HCT116 (cell line): ENCODE measurements at places on chromosomes 1 and 21. TPM values are rescaled to one million over a fixed set of nuclear protein-coding genes. Genes with fewer than 3 reads are reported as not detected.

Gene ADAMTS5
- total RNA-seq, result 0.02 TPM

- no peak overlapping the region for H3K27ac ChIP-seq
- DNase-seq, result no peak
- no peaks in the 10 kb centered on the region for H3K27me3 ChIP-seq
- no peak overlapping the region for H3K4me3 ChIP-seq
- H3K4me1 ChIP-seq, result no peaks in the 10 kb centered on the region
- H3K36me3 ChIP-seq, result no peaks in the 10 kb centered on the region
Observed at GRCh38 chr21:15491100-15491499, 238.7 kb upstream of the USP25 start.

GRCh38 chr1:205636732-205637131 is 4.9 kb upstream of the ELK4 start:
- H3K4me1 ChIP-seq, result peaks cover 5% of the 10 kb centered on the region; the same call in 1 of the 2 replicates
- no peak for DNase-seq
- H3K27ac ChIP-seq, result no peak overlapping the region
- no peaks in the 10 kb centered on the region for H3K36me3 ChIP-seq
- H3K27me3 ChIP-seq, result no peaks in the 10 kb centered on the region

Gene DTL
- 41.0 TPM for total RNA-seq

GRCh38 chr1:117077267-117077666 is 17.1 kb downstream of the TTF2 start:
- no peak overlapping the region for H3K4me3 ChIP-seq
- no peak overlapping the region for H3K27ac ChIP-seq
- H3K27me3 ChIP-seq, result no peaks in the 10 kb centered on the region
- H3K36me3 ChIP-seq, result peaks cover 60% of the 10 kb centered on the region
- peaks cover 8% of the 10 kb centered on the region for H3K4me1 ChIP-seq

GRCh38 chr1:151478923-151479322 is 19.6 kb upstream of the POGZ start:
- DNase-seq, result no peak

- no peak overlapping the region for H3K27ac ChIP-seq
- H3K4me1 ChIP-seq, result peaks cover 11% of the 10 kb centered on the region
- H3K4me3 ChIP-seq, result no peak overlapping the region
Observed at GRCh38 chr1:27377760-27378495, 3.3 kb upstream of the FCN3 start.

DNA sequence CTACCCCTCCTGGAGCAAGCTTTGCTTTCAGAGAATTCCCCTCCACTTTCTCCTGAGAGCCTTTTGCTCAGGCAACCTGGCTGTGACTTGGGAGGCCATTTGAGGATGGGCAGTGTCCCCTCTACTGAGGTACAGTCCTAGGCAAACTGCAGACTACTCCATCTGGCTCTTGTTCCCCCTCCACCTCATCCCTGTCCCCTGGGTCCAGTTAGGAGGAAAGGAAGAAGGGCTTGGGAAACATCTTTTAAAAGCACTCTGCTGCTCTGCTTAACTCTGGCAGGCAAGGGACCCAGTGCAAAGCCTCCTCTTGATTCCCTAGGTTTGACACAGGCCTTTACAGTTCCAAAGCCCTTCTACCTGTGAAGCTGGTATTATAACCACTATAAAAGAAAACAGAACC is 108.2 kb downstream of the NAV1 start:
- no peak overlapping the region for H3K4me3 ChIP-seq
- no peak overlapping the region for H3K27ac ChIP-seq
- H3K36me3 ChIP-seq, result no peaks in the 10 kb centered on the region
- H3K27me3 ChIP-seq, result no peaks in the 10 kb centered on the region

GRCh38 chr21:25296252-25296651 is 311.0 kb downstream of the MRPL39 start:
- no peak for DNase-seq
- no peaks in the 10 kb centered on the region for H3K36me3 ChIP-seq
- no peak overlapping the region for H3K4me3 ChIP-seq

GRCh38 chr1:70044832-70045231 is 160.5 kb downstream of the LRRC40 start:
- H3K36me3 ChIP-seq, result no peaks in the 10 kb centered on the region
- no peaks in the 10 kb centered on the region for H3K4me1 ChIP-seq
- H3K27me3 ChIP-seq, result peaks cover 24% of the 10 kb centered on the region
- no peak for DNase-seq
- H3K27ac ChIP-seq, result no peak overlapping the region
- H3K4me3 ChIP-seq, result no peak overlapping the region

GRCh38 chr1:247332623-247333361 is 1.1 kb upstream of the ZNF496 start:
- peaks cover 22% of the 10 kb centered on the region; the same call in 1 of the 2 replicates for H3K36me3 ChIP-seq
- H3K27ac ChIP-seq, result peak overlapping the region; percentile 94
- H3K4me1 ChIP-seq, result peaks cover 15% of the 10 kb centered on the region
- no peak for DNase-seq
- H3K4me3 ChIP-seq, result peak overlapping the region; percentile 93

Gene CD48
- total RNA-seq, result 0.20 TPM
